ENCODE measurements at places on chromosomes 12 and 14.
A peak's percentile ranks its signal among the peaks of the same experiment; 100 is the strongest.

DNA sequence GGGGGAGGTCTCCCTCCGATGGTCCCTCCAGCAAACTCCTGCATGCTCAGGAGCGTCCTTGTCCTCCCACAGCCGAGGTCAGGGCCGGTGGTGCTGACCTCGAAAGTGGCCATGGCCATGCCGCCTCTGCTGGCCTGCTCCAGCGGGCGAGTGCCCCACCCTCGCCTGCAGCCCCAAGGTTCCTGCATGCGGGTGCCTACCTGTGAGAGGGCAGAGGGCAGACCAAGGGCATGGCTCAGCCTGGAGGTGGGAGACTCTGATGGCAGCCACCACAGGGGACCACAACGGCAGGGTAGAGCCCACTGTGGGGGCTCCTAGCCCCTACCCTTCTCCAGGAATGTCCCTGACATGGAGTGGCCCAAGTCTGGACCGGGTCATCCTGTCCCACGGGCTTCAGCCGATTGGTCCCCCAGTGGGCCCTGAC lies 38.1 kb upstream of the PPP1R13B start:
- no peak for DNase-seq

- peak; percentile 22 for DNase-seq
Measured at GRCh38 chr12:84842406-84843013, 70.1 kb downstream of the SLC6A15 start.

- DNase-seq = no peak
Measured at GRCh38 chr14:74649673-74650072, 37.6 kb upstream of the LTBP2 start.

- no peak for DNase-seq
Measured at GRCh38 chr14:23482823-23483148, 13.3 kb downstream of the NGDN start.

- no peak for DNase-seq
Measured at GRCh38 chr12:121205491-121205890, 4.4 kb upstream of the P2RX4 start.

GRCh38 chr14:53532853-53533252 lies 379.7 kb upstream of the DDHD1 start:
- DNase-seq = no peak

GRCh38 chr14:31414190-31414833 lies 6.0 kb downstream of the HEATR5A start:
- DNase-seq = no peak

GRCh38 chr12:77334806-77335205 lies 269.4 kb upstream of the E2F7 start:
- no peak for DNase-seq

DNA sequence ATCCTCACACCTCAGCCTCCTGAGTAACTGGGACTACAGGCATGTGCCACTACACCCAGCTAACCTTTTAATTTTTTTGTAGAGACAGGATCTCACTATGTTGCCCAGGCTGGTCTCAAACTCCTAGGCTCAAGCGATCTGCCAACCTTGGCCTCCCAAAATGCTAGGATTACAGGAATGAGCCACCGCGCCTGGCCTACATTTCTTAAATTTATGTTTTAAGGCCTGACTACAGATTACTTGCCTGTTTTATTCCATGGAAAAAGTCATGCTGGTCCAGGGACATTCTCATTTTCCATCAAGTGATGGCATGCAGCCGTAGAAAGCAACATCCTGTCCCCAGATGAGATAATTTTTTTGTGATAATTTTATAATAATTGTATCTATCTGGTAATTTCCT lies 6.1 kb downstream of the CD9 start:
- DNase-seq = no peak

DNA sequence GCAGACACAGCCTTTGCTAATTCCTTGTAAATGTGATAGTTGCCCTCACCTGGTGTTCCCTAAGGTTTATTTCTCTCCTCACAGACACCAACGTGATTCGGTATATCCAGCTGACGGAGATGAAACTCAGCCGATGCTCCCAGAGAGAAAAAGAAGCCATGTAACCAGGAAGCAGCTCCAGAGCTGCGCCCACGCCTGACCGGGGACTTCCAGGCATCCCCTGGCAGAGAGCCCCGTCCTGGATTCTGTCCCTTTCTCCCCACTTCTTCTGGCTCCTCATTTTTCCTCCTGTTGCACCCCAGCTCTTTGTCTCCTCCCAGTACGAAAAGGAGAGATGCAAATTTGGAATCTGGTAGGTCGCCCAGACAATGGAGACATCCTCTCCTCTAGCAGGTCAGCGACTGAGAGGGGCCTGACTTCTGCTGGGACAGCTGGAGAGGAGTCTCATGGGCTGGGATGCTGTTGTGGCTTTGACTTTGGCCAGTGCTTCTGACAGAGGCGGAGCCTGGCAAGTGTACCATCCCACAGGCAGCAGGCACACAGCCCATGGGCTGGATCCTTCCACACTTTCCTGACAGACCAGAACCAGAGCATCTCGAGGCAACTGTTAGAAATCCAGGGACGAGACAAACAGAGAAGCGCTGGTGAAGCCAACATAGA lies 29.4 kb downstream of the TTC9 start:
- DNase-seq = no peak

- no peak for DNase-seq
Measured at GRCh38 chr12:106315523-106315922, 13.0 kb downstream of the TCP11L2 start.

- no peak for DNase-seq
Measured at GRCh38 chr12:102215992-102216691, 18.5 kb upstream of the PMCH start.

- DNase-seq = peak; percentile 16
Measured at GRCh38 chr14:61461808-61462275, 140.5 kb downstream of the PRKCH start.

DNA sequence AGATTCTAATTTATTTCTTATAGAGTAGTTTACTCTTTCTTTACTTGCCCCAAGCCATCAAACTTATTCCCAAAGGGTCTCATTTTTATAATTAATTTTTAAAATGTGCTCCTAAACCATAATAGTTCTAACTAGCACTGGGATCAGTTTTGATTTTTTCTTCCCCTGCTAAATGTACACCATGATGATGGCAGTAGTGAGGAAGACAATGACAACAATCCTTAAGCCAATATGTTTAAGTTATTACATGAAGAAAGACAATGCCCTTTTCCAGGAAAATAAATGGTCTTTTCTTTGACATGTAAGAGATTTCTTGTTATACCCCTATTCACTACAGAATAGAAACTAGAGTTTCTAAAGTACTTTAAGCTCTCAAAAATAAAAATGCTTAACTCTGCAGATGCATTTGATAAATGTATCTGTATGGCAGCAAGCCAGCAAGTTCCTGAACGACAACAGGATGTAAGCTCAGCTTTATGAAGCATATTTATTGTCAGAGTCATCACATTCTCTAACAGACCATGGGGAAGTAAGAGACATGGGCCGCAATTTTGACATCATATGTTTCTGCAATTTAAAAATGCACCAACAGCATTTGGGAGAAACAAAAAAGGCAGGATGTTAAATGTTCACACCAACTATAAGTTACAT lies 36.0 kb upstream of the SNX6 start:
- no peak for DNase-seq

GRCh38 chr12:46553911-46554310 lies 181.3 kb upstream of the SLC38A2 start:
- DNase-seq = no peak

DNA sequence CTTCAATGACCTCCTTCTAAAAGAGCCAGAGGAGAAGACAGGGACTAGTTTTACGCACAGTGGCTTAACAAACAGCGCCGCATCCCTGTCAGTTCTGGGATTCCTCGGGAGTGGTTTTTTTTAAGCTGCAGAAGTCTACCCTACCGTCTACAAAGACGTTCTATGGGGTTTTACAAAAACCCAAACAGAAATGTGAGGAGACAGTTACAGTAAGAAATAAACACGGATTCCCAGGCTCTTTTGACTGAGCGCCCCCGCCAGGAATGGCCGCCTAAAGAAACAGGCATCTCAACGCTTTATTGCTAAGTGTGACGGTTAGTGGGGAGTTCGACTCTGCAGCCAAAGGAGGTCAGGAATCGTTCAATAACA lies 484 bp downstream of the ALKBH1 start:
- peak; percentile 3 for DNase-seq

- no peak for DNase-seq
Measured at GRCh38 chr14:59570122-59570521, 6.5 kb downstream of the CCDC175 start.

DNA sequence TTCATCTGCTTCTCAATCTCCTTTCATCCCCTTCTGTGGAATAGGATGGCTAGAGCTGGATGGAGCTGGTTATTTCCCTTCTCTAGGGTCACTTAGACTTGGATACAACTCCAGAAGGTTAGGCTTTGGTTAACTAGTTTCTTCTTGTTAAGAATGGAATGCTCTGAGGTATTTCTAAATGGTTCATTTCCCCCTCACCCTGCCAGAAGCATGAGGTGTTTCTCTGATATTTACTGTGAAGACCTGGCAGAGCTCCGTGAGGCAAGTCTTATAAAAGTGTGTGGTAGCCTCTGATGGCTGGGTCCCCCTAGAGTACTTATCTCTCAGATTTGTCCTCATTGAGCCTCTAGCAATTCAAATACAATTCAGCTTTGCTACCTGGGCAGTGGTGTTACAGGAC lies 207.9 kb downstream of the SLC16A7 start:
- no peak for DNase-seq

DNA sequence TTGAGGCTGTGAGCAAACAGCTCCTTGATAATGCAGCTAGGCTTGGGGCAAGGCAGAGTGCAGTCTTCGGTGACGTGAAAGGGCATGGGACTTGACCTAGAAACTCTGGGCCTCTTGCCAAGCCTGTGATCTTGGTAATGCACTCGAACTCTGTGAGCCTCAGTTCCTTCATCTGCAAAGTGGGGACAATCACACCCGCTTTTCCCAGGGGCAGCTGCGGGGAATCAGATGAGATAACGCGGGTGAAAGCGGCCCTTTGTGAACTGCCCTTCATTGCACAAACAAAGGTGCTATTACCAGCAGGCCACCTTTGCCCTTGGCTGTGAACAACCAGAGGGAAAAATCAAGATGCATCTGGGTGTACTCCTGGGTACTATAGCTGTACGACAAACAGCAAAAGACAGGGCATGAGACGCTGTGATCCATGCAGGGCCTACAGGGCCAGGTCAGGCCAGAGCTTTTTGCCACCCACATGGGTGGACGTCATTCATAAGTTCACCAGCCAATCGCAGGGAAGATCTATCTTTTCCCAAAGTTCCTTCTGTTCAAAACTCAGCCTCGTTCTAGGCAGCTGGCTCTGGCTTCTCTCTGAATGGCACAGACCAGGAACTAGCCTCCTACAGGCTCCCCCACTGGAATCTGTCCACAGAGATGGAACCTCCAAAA lies 3.2 kb downstream of the MSI1 start:
- DNase-seq = no peak

GRCh38 chr14:102317564-102318248 lies 1.8 kb upstream of the ZNF839 start:
- peak; percentile 60 for DNase-seq
